ENCODE measurements at places on chromosomes 11 and 22.

DNA sequence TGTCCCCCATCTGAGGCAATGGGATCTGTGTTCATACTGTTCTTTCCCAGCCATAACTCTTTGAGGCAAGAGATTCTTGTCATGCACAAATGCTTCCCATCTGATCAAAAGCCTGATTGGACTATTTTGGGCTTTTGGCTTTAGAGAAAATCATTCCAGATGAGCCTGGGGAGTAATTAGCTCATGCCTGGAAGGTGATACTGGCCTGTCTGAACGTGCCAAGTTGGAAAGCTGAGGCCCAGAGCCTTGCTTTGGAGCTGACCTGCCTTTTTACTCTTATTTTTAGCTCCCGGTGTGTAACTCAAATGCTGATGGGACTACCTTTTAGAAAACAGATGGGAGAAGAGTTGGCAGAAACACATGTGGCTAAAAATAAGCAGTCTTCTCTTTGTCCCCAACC is 105.0 kb downstream of the DBX1 start:
- no peak for DNase-seq

DNA sequence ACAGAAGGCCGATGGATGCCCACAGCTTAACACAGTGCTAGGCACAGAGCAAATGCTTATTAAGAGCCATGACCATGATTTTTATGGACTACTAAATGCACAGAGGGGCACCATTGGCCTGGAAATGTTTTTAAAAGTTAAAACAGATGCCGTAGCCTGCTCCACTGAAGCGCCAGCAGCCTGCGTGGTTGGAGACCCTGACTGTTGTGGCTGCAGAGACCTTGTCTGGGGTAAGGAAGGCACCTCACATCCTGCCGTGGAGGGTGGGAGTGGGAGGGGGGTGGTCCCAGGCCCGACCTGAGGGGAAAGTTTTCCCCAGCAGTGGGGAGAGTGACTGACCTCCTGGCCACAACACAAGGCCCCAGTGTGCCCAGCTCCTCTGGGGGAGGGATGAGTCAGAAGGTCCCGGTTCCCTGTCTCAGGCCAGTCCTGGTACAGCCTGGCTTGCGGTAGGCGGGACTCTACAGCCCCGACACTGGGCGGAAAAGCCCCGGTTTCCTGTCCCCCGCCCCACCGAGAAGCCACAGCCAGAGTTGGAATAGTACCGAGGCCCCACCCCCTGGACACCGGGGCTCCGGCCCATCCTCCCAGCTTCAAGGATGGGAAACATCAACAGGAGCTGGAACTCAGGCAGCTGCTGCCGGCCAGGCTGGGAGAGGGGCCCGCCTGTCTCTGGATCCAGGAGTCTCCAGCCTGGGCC is 7.0 kb downstream of the CHST1 start:
- DNase-seq, result no peak

GRCh38 chr11:124301548-124301947 is 12.2 kb downstream of the OR8D1 start:
- DNase-seq, result peak; percentile 6

DNA sequence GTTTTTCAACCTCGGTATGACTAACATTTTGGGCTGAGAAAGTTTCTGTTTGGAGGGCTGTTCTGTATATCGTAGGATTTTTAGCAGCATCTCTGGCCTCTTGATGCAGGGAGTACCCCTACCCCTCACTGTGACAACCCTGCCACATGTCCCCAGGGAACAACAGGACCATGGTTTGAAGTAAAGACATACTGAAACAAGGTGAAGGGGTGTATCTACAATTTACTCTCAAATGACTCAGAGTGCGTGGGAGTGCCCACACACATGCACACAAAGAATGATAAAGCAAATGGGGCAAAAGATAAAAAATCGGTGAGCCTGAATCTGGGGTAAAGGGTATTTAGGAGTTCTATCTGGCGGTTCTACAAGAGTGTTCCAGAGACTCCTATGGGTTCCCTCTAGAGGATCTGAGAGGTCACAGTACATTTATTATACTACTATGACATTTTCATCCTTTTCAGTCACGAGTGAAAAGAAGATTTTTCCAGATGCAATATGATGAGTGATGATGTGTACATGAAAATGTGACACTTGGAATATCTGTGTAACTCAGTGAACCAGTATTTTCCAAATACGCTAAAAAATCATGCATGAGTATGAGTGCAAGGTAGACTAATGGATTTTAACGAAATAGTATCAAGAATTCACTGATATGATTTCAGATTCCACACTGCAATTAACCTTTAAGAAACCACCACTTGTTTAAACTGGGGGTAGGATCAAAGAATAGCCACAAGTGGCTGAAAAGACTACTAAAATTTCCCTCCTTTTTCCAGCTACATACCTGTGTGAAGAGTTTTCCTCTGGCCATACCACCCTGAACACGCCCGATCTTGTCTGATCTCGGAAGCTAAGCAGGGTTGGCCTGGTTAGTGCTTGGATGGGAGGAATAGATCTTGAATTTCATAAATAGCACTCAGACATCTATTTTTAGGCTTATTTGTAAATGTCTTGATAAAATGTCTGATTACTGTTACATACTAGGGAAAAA is 56.3 kb upstream of the YPEL1 start:
- no peak for DNase-seq

DNA sequence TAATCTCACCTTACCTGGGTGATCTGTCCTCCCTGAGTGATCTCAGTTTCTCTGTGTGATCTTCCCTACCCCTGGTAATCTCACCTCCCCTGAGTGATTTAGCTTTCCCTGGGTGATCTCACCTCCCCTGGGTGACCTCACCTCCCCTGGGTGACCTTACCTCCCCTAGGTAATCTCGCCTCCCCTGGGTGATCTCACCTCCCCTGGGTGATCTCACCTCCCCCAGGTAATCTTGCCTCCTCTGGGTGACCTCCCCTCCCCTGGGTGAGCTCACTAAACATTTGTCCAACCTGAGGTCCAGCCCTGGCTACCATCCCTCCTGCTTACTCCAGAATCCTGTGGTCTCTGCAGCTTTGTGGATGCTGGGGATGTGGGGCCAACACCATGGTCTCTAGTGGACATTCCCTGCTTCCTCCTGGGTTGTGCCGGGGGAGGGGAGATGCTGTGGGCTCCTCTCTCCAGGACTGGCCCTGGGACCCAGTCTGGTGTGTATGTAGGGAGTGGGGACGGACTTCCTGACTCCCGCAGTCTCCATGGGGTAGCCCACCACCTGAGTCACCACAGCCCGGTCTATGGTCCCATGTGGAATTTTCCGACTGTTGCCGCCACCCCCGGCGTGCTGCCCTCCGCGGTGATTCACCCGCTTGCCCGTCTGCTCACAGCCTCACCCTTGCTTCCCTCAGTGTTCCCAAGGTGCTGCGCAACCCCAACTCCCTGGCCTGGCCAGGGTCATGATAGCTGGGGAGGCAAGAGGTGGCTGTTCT is 9.9 kb downstream of the LSP1 start:
- DNase-seq, result no peak

GRCh38 chr22:21990445-21991303 is 8.1 kb upstream of the TOP3B start:
- DNase-seq, result no peak

DNA sequence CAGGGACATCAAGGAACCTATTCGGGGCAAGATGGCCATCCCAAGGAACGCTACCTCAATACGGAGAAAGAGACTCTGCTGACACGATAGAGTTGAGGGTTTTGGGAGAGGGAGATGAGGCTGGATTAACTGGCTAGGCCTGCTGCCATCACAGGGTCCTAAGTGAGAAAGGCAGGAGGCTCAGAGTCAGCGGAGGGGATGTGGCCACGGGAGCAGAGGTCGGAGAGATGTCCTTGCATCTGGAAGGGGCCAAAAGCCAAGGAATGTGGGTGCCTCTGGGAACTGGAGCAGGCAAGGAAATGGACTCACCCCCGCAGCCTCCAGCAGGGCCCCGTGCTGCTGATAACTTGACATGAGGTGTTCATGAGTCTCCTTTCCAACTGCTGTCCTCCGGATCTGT is 31.0 kb upstream of the RFPL3 start:
- no peak for DNase-seq

GRCh38 chr11:103110391-103110790 is 1.2 kb downstream of the DYNC2H1 start:
- no peak for DNase-seq

DNA sequence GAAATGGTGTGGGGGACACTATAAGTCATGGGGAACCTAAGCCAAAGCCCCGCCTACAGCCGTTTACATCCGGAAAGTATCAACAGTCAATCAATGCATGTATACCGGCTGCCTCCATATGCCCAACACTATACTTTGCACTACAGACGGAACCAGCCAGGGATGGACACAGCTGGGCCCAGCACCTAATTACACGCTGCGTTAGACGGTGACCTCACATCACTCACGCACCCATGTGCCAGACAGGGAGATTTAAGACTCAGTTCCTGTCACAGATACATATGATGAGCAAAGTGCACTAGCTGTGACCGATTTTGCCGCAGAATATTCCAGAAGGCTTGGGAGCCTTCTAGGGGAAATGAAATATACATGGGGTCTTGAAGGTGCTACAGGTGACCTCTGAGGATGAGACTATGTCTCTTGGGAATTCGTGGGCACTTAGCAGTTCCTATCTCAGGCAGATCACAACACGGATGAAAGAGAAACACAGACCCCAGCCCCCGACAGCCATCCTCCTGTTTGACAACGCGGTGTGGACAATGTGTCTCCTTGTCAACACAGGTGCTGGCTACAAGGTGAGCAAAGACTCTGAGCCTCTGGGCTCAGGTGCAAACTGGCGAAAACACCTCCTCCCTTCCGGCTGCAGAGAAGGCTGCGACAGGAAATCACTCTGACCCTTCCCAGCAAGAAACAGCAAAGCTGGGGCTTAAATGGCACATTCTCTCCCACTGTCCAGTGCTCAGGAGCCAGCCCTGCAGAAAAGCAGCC is 8.0 kb downstream of the AHNAK start:
- DNase-seq, result no peak

DNA sequence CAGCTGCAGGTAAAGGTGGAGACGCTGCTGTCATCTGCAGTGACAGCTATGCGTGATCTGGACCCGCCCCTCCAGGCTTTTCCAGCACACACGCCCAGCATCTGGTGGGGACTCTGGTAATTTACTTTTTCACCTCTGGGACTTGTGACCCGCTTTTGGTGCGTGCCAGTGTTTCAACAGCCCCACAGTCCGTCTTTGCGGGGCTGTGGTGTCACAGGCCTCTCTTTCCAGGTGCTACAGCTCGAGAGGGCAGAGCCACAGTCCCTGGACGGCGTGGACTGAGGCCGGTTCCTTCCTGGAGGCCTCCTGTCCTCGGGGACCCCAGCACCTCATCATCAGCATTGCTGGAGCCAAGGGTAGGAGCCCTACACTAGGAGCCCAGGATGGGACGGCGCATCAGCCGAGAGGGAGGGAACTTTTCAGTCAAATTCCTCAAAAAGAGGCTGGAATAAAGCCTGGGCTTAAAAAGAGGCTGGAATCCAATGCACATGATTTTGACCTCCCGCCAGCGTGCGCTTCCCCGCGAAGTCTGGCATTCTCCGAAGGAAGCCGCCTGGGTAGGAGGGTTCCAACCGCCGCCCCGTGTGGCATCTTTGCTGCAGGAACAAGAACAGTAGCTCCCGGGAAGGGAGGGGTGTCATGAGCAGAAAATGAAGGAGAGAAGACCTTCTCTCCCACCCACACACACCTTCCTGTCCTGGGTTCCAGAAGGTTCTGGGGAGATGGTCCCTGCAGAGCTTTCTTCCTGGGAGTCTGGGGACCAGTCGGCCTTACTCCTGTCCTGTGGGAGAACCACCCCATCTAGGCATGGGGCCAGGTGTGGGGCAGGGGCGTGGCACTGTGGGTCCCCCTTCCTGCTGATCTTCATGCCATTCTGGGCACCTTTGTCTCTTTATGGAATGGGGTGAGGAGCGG is 25.7 kb upstream of the KRTAP5-7 start:
- DNase-seq, result no peak

DNA sequence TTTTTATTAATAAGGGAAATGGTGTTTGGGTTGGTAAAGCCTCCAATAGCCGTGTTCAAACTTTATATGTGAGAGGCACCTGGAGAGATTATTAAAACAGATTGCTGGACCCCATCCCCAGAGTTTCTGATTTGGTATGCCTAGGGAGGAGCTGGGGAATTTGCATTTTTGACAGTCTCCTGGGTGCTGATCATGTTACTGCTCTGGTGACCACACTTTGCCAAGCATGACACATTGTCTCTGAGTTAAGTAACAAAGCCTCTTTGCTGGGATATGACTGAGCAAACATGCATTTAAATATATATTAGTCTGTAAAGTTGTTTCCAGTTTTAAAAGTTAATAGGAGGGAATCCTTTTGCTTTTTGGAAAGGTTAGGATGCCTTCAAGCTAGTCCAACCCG is 140.4 kb downstream of the NAV2 start:
- DNase-seq, result no peak

DNA sequence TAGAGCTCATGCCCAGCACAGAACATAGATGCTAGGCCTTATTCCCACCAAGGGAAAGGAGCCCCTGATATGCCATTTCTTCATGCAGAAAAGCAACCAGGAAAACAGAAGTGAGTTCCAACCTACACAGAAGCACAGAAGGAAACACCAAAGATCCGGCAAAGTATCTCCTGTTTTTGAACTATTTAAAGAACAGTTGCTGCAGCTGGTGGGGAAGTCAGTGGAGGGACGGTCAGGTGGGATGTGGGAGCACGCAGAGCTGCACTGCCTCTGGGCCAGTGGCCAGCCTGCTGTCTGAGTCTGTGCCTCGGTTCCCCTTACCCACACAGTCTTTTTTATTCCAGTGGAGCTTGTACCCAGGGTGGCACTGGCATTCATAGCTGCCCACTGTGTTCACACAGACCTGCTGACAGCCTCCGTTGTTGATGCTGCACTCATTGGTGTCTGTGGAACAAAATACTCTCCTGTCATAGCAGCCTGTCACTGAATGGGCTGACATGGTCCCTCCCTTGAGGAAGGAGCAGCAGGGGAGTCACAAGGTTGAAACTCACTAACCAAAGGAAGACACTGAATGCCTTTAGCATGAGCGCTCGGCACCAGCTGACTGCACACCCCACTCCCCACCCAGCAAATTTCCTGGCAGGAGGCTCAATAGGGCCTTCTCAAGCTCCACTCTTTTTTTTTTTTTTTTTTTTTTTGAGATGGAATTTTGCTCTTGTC is 37.9 kb downstream of the SCUBE2 start:
- DNase-seq, result peak; percentile 58

DNA sequence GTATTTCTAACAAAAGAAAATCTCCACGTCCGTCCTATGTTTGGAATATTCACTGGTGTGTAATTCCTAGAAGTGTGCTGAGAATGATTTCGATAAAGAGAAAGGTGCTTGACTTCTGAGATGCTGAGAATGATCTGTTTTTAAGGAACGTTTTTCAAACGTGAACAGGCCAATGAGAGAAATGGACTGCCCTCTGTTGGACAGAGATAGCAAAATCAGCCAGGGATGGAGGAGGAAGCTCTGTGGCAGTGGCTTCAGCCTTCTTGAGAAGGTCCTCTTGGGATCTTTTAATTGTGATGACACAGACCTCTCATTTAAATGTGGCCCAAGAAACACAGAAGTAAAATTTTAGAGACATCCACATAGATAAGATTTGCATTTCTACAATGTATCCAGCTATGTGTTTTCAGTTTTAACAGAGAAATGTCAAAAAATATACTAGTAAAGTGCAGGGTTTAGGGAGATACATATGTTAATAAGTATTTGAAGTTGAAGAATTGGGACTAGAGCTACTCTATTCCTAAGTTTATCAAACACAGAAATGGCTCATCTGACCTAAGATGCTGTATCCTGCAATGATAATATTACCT is 84.0 kb upstream of the RCN1 start:
- peak; percentile 16 for DNase-seq

GRCh38 chr11:21474529-21474928 is 718.4 kb upstream of the ANO5 start:
- DNase-seq, result no peak

All from epithelial cell of proximal tubule (primary cell).